Activated T-cell treated with anti-CD3 and anti-CD28 coated beads for 1 hour (primary cell): ENCODE measurements at places on chromosomes 13 and 19.

DNA sequence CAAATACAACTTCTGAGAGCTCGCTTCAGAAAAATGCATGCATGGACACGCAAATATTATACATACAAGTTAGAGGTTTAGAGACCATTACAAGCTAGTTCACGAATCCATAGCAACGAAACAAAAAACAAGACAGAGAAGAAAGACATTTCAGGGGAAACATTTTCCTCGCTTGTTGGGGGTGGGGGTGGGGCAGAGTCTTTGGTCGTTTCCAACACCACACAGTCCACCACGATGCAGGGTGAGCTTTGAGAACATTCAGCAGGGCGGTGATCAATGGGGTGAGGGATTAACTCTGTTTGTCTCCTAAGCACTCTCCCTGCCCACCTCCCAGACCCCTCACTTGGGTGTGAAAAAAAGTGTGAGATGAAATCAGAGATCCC is 651 bp downstream of the OXGR1 start:
- DNase-seq, result no peak

GRCh38 chr19:53007606-53008005 is 6.1 kb upstream of the ERVV-1 start:
- no peak for DNase-seq

- no peak for DNase-seq
These were observed 30.0 kb downstream of the FLT1 start for GRCh38 chr13:28464861-28465460.

DNA sequence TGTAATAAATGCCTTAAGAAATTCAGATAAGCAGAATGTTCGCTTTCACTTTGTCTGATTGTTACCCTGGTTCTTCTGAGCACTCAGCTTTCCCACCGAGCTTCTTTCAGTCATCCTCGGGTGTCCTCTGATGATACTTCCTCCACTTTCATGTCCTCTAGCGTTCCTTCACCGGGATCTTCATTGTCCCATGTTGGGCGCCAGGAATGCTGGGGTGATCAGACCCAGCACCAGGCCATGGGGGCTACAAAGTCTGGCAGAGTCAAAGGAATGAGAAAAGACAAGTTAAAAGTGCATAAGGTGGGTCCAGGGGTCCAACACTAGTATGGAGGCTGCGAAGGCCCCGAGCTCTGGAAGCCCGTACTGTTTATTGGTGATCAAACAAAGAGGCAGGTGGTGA is 11.7 kb upstream of the C19orf84 start:
- no peak for DNase-seq

GRCh38 chr13:29323954-29324353 is 271.5 kb downstream of the SLC7A1 start:
- DNase-seq, result no peak

- DNase-seq, result peak; percentile 46
These were observed at the start of gene ZNF155 for GRCh38 chr19:43983912-43984686. Gene ZNF155 (plus strand): TSS chr19:43984188. CDS start chr19:43988544, 4,356 bp downstream.

GRCh38 chr13:37929308-37929707 is 59.7 kb upstream of the TRPC4 start:
- DNase-seq, result no peak

DNA sequence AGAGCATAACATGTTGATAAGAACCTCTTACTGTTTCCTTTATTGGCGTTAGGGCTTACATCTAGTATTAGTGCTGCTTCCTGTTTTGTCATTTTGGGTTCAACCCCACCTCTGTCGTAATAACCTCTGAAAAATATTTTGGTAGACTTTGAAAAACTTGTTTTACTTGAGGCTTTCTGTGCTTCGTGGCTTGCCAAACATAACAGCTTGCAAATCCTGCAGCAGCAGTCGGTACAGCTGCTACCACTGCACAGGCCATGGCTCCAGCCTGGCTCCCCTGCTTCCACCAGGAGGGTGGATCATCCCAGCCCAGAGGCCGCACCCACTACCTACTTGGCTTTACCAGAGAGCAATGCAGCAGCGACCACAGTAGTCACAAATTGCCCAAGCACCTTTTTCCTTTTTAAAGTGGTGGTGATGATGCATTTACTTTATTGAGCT is 11.8 kb upstream of the CEACAM4 start:
- DNase-seq, result no peak

DNA sequence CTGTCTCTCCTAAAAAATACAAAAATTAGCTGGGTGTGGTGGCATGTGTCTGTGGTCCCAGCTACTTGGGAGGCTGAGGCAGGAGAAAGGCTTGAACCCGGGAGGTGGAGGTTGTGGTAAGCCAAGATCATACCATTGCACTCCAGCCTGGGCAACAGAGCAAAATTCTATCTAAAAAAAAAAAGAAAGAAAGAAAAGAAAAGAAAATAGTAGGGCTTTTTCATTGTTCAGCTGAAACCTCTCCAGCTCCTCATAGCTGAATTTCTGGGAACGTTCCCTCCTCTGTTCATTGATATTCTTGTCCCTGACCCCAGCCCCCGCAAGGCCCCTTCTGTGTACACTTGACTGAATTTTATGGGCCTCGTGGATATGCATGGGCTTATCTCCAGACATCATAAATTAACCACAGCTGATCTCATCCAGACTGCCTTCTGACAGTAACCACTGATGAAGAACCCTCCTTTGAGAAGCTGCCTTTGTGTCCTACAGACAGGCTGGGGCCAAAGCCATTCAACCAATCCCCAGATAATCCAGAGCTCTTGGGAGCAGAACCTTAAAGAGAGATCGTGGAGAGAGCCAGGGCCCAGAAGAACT is at the start of gene ELSPBP1:
TSS of gene ELSPBP1 (plus strand) at position 424 of the 594 bp plus-strand sequence. CDS start 14,036 bp downstream, outside the sequence.
- no peak for DNase-seq

DNA sequence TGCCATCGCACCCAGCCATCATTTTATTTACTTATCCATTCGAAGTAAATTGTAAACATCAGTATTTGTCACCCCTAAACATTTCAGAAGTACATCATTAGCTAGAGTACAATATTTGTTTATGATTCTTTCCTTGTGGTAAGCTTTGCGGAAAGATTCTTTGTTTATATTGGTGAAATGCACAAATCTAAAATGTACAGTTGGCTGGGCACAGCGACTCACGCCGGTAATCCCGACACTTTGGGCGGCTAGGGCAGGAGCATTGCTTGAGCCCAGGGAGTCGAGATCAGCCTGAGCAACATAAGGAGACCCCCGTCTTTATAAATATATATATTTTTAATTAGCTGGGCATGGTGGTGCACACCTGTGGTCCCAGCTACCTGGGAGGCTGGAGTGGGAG is 10.1 kb downstream of the LGALS7B start:
- no peak for DNase-seq

GRCh38 chr13:37715606-37716015 is 117.0 kb upstream of the POSTN start:
- DNase-seq, result no peak
